ENCODE measurements at places on chromosomes 2 and 18.
A peak's percentile ranks its signal among the peaks of the same experiment; 100 is the strongest.

DNA sequence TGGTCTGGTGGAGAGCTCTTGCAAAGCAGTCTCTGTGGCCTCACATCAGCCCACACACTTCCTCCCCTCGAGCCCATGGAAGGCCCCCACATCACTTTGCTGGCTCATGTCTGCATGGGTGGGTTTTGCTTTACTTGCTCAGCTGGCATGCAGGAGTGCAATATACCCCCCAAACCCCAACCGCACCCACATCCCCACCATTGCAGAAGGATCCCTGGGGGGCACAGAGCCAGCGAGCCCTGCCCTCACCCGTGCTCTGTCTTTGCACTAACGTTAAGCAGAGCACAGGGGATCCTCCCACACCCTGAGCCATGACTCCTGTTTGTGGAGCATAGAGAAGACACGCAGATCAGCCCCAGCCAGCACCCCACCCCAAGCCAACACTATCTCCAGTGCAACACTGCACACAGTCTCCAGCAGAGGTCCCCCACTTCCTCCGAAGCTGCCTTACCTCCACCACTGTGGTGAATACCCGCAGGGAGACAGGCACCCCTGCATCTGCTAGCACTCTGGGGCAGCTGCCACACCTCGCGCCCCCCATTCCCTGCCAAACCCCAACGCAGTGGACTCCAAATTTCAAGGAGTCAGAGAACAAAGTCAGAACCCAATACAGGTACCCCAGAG lies 177.8 kb upstream of the RGPD4 start:
- DNase-seq, result no peak

DNA sequence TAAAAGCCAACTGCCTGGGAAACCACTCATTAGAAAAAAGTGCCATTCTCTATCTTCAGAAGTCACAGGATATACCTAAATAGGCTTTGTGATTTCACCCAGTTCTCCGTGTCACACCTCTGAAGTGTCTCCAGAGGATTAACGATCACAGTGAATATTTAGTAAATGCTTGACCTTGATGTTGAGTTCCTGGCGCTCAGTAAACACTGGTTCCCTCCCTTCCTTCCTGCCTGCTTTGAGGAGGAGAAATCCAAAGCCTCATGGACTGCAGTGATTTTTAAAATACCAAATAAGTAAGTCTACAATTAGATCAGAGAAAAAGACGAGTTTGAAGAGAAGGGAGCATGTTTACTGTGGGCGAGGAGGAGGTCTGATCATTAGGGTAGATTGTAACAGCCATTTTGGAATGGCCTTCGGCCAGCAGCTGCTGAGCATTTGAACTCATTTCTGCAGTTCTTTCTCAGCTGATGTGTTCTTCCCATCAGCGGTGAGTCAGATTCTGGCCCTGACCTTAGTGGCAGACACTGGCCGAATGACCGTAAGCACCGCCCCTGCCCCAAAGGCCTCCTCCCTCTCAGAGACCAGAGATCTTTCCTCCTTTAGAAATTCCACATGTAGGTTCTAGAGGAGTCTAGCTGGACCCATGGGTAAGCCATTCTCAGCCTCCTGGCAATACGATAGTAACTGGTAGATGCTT lies 62.1 kb upstream of the SLC16A14 start:
- DNase-seq, result no peak

GRCh38 chr2:40103163-40103562 lies 324.1 kb upstream of the THUMPD2 start:
- no peak for DNase-seq

GRCh38 chr2:136189221-136189782 lies 71.4 kb upstream of the CXCR4 start:
- peak; percentile 37 for DNase-seq

GRCh38 chr2:32901313-32901712 lies 45.4 kb upstream of the LTBP1 start:
- no peak for DNase-seq

- peak; percentile 93 for DNase-seq
These were observed 464.3 kb upstream of the ID2 start for GRCh38 chr2:8217468-8218030.

- no peak for DNase-seq
These were observed 714 bp downstream of the RPIA start for GRCh38 chr2:88692187-88692586.

All from brain (organoid and tissue), 16 donors.